Stimulated activated CD4-positive, alpha-beta T cell treated with anti-CD3 and anti-CD28 coated beads, Interleukin-15, amount 100 ng/mL, for 1 hour (primary cell): ENCODE measurements at places on chromosomes 2 and 18.

DNA sequence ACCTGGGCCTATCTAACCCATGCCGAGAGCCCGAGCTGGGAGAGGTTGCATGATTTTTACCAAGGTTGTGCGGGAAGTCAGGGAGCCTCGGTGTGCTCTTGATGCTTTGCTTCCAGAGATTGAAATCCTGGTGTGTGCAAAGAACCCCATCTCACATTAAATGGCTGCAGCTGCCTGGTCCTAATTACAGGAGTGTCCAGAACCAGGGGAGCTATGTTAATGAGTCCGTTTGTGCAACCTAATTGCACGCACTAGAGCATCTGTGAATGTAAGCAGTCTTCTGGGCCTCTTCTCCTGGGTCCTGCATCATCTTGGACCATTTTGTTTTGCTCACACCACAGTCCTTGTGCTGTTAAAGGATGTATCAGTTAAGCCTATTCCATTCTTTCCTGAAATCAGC, 263.8 kb downstream of the AGAP1 start:
- no peak for DNase-seq

DNA sequence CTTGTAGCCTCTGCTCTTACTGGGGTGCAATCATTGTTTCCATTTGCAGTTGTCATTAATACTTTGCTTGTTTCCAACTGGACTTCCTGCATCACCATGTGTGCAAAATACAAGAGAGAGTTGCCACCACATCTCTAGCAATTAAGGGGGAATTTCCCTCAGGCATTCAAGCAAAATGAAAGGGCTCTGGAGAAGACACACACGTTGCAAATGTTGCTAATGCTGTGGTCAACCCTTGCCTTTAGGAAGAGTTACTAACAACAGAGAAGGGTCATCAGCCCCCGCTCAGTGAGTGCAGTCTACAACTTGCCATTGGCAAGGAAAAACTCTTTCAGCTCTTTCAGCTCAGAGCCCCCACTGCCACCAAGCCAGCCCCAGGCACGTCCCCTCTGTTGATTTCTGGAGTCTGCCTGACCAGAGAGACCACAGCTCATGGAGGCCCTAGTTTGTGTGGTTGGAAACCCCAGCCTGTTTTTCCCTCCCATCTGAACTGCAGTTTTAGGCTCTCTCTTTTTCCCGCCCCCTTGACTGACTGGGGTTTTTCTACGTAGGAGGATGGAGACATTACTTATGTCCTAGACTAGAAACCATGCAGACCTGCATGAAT, 25.9 kb upstream of the GPR45 start:
- DNase-seq = no peak

- DNase-seq = no peak
These were observed 233.4 kb upstream of the GALNT5 start for GRCh38 chr2:157024129-157024528.

DNA sequence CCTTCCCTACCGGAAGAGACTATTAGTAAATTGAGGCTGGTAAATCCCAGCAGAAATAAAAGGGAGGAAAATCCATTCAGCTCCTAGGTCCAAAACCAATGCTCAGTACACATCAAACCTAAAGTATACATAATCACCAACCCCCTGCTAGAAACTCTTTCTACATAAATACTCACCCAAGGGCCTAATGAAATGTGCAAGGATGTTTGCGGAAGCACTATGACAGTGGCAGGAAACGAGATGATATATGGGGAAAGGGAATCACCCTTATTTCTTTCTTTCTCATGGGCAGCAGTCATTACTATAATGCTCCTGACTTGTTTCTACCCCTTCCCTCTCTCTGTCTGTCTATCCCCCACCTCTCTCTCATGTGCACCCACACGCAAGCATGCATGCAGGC, 1.3 kb upstream of the SCTR start:
- DNase-seq = no peak

- no peak for DNase-seq
These were observed 14.6 kb upstream of the DYNC2LI1 start for GRCh38 chr2:43759195-43759594.

- no peak for DNase-seq
These were observed 18.4 kb upstream of the VIT start for GRCh38 chr2:36677996-36678605.

DNA sequence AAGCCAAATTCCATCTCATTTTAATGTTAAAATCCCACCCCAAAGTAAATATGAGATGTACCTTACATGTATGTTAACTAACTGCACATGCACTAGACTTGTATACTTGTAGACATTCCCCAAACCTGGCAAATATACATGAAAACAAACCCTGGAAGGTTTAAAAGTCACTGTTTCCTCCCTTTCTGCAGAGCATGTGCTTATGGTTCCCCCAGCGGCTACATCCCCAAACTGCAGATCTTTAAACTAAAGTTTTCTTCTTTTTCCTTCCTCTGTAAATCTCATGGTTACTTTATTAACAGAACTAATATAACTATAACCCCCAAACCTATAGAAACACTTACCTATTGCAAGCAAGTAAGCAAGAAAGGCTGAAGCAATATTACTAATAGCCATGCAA, 731.5 kb downstream of the LRP1B start:
- DNase-seq = no peak

DNA sequence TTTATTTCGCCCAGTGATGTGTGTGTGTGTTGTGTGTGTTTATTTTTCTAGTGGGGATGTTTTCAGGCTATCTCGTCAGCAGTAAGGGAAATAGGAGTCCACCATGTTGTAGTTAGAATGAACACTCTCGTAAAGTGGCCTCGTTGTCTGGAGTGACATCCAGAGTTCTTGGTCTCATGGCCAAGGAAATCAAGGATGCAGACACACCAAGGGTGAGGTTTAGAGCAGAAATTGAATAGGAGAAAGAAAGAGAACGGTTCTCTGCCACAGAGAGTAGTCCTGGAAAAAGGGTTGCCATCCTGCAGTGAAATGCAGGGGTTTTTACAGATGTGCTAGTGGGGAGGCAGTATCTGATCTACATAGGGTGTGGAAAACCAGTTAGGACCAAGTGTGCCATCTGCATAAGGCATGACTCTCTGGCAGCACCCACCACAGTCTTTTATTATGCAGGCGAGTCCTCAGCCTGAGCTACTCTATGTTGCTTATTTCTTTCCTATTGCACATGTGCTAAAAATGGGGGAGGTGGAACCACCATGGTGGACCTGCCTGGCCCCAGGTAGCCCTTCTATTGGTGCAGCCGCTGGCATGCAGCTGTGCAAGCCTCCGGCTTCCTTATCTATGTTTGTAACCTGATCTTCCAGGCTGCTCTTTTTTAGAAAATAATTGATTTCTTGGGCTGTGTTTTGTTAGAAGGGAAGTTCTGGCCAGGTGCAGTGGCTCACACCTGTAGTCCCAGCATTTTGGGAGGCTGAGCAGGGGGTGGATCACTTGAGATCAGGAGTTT, 23.2 kb downstream of the RALB start:
- DNase-seq = no peak

GRCh38 chr2:20961858-20962257, 82.0 kb downstream of the APOB start:
- DNase-seq = no peak

GRCh38 chr18:23703057-23703986, 14.1 kb downstream of the LAMA3 start:
- DNase-seq = no peak

GRCh38 chr2:114933671-114934241, 491.3 kb downstream of the DPP10 start:
- DNase-seq = no peak

DNA sequence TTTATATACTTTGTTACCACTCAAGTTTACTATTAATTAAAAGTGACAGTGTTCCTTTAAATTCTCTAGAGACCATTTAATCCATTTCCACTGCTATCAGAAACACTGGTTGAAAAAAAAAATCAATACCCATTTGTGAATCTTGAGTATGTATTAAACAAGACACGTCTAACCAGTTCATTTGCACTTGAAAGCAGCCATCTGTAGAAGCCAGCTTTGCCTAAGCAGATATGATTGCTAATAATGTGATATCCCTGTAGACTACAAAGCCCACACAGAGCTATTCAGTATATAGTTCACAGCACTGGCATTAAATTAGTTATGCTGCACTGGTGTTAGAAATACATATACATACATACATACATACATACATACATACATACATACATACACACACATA, 111.8 kb upstream of the SP3 start:
- no peak for DNase-seq

DNA sequence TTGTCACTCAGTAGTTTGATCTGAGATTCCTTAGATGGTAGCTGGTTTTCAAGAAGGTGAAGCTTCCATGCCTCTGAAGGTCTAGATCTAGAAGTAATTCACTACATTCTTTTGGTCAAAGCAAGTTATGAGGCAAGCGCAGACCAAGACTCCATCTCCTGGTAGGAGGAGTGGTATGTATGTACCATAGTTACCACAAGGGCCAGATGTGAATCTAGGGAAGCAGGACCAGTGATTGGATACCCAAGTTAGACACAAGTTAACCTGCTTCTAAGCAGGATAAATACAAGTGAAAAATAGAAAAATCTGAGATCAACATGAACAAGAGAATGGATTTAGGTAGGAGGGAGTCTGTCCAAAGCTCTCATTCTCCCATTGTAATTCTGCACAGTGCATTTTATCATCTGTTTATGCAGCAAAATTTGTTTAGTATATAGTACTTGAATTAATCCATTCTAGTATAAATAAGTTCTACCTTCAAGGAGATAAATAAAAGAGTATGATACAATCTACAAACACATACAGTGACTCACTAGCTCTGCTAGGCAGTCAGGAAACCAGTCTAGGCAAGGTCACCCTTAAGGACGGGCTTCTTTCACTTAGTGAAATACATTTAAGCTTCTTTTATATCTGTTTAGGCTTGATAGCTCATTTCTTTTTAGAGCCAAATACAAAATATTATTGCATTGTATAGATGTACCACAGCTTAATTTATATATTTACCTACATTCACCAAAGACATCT, 14.2 kb upstream of the DOCK10 start:
- DNase-seq = no peak

GRCh38 chr2:230900336-230900995, 24.6 kb downstream of the GPR55 start:
- no peak for DNase-seq

- DNase-seq = no peak
These were observed 208.3 kb upstream of the PXDN start for GRCh38 chr2:1952582-1952981.

DNA sequence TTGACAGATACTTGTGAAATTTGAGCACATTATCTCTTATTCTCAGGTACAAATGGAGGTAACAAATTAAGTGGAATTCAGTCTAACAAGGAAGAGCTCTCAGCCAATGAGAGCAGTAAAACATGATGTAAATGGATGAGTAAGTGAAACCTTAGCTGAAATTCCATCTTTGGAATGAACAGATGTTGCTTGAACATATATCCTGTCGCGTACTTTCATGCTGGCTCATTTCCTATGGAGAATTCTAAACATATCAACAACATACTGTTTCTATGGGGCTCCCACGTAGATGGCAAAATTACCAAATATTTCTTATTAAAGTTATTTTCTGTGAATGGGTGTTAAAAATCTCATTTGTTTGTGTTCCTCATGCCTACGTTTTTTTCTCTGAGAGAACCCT, 256.3 kb upstream of the LINC00305 start:
- no peak for DNase-seq

- no peak for DNase-seq
These were observed 28.0 kb upstream of the DSG3 start for GRCh38 chr18:31419457-31419932.

DNA sequence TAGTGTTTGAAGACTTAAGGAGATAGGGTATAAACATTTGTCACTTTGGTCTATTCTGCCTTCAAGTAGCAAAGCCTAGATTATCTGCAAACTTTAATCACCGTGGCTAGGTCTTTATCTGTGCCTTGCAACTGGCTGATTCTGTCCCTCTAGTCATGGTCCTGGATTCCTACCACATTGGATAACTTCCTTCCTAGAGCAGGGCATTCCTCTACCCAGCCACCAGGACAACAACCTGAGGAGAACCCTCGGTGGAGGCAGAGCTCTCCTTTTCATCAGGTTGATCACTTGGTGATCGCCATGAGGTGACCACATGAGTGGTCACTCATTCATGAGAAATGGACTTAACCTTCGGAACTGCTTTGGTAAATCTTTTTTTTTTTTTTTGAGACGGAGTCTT, 25.3 kb upstream of the PTPRM start:
- DNase-seq = no peak

DNA sequence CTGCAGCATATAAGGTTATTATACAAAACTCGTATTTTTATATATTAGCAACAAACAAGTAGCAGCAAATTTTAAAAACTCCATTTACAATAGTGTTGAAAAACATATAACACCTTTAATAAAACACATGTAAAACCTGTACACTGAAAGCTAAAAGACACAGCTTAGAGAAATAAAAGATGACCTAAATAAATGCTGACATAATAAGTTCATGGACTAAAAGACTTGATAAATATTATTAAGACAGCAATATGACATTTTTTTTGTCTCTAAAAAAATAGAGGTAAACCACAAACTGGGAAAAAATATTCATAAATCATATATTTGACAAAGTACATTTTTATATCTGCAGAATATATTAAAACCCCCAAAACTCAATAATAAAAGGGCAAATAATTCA, 201.4 kb downstream of the SRBD1 start:
- DNase-seq = no peak

GRCh38 chr2:144834998-144835633, 315.2 kb upstream of the ZEB2 start:
- DNase-seq = no peak

GRCh38 chr2:158047156-158047611, 54.5 kb upstream of the UPP2 start:
- DNase-seq = no peak

DNA sequence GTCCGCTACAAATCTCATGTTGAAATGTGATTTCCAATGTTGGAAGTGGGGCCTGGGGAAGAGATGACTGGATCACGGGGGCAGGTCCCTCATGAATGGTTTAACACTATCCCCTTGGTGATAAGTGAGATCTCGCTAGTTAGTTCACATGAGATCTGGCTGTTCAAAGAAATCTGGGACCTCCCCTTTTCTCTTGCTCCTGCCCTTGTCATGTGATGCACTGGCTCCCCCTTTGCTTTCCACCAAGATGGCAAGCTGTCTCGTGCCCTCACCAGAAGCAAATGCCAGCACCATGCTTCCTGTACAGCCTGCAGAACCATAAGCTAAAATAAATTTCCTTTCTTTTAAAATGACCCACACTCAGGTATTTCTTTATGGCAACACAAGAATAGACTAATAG, 57.3 kb upstream of the C2orf15 start:
- DNase-seq = no peak

GRCh38 chr2:10820978-10821695, 8.6 kb upstream of the PDIA6 start:
- no peak for DNase-seq
